ENCODE measurements at places on chromosomes 1 and 21.

- DNase-seq = peak; percentile 58
Measured at GRCh38 chr1:43563876-43564539, 33.3 kb downstream of the PTPRF start.

DNA sequence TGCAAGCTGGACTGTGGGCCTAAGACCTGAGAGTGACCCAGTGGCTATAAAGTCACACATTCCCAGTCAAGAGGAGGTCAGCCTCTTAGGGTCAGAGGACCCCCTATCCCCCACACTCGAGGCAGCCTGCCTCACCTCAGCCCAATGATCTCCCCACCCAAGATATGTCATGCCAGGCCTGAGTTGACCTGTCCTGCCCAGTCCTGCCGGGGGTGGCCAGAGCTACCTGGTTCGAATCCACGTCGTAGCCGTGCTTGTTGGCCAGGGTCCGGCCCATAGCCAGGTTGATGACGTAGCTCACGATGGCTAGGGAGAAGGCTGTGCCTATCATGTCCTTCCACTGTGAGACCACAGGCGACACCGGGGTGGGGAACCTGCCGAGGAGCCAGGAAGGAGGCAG is 15.6 kb downstream of the SLC26A9 start:
- DNase-seq = no peak

DNA sequence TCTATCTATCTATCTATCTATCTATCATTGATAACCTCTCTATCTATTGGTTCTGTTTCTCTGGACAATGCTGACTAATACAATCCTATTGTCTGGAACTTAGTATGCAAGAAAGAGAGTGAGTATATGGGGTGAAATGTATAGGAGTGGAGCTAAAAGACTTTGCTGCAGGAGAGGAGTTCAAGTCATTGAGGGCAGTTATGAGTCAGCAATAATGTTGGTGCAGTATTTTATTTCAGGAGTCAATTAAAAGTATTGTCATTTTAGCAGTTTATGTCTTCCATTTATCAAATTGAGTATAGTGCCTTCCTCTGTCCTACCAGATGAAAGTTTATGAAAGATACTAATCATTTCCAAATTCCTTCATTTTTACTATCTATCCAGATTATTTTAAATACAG is 55.8 kb downstream of the MAP3K7CL start:
- no peak for DNase-seq

- DNase-seq = no peak
Measured at GRCh38 chr1:8364528-8365442, 46.9 kb downstream of the SLC45A1 start.

DNA sequence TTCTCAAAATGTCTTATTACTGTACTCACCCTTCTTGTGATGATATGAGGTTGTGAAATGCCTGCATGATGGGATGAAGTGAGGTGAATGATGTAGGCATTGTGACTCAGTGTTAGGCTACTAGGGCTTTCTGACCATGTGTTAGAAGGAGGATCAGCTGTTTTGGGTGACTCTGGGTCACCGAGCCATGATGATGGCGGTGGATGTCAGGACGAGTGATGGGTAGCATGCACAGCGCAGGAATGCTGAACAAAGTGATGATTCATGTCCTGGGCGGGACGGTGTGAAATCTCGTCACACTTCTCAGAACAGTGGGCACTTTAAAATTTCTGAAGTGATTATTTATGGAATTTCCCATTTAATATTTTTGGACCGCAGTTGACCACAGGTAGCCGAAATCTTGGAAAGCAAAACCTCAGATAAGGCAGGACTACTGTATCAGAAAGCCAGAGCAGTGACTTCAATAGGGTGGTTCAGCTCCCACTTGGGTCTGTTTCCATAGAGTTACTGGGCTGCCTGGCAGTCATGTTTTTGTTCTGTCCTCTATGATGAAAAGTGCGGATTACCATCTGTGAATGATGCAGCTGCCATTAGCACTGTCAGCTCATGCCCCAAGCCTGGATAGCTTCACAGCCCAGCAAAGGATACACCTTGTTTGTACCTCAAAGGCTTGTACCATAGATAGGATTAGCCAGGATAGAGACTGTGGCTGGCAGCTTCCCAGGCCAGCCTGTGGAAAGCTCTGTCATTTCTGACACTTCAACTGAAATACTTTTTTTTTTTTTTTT is 26.6 kb downstream of the IL6R start:
- no peak for DNase-seq

DNA sequence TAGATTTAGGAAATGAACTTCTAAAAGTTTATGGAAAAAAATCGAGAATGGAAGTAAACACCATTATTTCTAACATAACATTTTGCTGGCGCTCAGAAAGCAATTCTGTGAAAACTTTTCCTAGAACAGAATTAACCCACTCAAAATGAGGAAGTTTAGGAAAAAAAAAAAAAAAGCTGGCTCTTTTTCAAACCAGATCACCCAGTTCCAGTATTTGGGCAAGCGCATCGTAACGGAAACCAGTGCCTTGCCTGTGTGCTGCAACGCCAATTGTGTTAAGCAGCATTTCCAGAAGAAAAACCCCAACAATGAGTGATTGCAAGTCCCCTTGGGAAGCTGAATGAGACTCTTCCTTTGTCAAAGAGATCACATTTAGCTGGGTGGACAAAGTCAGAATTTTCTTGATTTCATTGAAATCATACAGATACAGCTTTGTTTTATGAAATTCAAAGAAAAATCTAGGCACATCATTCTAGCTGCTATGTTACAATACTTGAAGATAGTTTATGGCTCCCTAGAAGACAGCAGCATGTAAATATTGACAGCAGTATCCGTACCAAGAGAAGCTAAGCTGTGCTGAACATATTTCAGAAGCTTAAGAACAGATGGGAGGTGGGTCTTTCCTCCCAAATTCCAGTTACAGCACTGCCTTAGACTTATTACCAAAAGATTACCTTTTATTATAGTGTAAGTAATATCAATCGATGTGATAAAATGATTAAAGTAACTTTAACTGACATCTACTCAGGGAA is 113.4 kb downstream of the ERG start:
- DNase-seq = no peak
